Activated T-helper 2 cell treated with anti-CD3 and anti-CD28 coated beads, Interferon-gamma antibody, Interleukin-2, Interleukin-4, amounts not matched to agents 10 μg/mL and 5 μg/mL and 100 μg/mL, durations not matched to agents 14 hours and 24 hours and 36 hours (primary cell): ENCODE measurements at places on chromosomes 7 and 10. TPM values are rescaled to one million over a fixed set of nuclear protein-coding genes. Genes with fewer than 3 reads are reported as not detected.

DNA sequence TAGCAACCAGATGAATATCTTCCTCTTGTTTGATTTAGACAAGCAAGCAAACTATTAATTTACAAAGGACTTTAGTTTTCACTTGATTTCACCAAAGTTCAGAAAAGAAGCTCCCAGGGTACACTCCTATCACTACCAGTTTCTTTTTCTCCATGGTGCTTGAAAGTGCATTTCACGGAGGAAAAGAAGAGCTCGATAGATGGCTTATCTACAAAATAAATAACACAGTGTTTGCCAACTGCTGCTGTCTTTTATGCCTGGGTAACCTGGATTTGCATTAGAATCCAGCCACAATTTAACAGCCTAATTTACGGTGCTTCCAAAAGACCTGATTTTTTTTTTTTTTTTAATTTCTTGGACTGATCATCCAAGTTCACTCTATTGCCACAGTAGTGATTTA is 275.7 kb downstream of the GPR37 start:
- H3K36me3 ChIP-seq: no peaks in the 10 kb centered on the region
- H3K27me3 ChIP-seq: no peaks in the 10 kb centered on the region
- no peaks in the 10 kb centered on the region for H3K4me1 ChIP-seq
- no peak overlapping the region for H3K4me3 ChIP-seq

ANKRD1 gene
- not detected in 2 replicates for total RNA-seq

GRCh38 chr7:22628112-22628511 is 98.9 kb upstream of the IL6 start:
- H3K27me3 ChIP-seq: peaks cover 76% of the 10 kb centered on the region
- H3K4me1 ChIP-seq: peaks cover 2% of the 10 kb centered on the region
- no peaks in the 10 kb centered on the region for H3K36me3 ChIP-seq
- no peak overlapping the region for H3K27ac ChIP-seq

TMEM176A gene
- not detected in 2 replicates for total RNA-seq

PNLIPRP1 gene
- total RNA-seq: not detected in 2 replicates

GRCh38 chr7:151351967-151352366 is 10.4 kb downstream of the NUB1 start:
- DNase-seq: peak; percentile 59
- H3K36me3 ChIP-seq: peaks cover 63% of the 10 kb centered on the region
- H3K4me1 ChIP-seq: peaks cover 31% of the 10 kb centered on the region
- H3K27ac ChIP-seq: peak overlapping the region; percentile 90
- H3K27me3 ChIP-seq: no peaks in the 10 kb centered on the region
- H3K4me3 ChIP-seq: peak overlapping the region; percentile 54

GFRA1 gene
- not detected in 2 replicates for total RNA-seq

HIP1 gene
- 10.6 and 14.8 TPM in 2 replicates for total RNA-seq

GRCh38 chr7:141074162-141074991 is 513 bp downstream of the TMEM178B start:
- peak; percentile 17 for DNase-seq
- H3K27me3 ChIP-seq: peaks cover 42% of the 10 kb centered on the region
- no peaks in the 10 kb centered on the region for H3K36me3 ChIP-seq
- H3K27ac ChIP-seq: no peak overlapping the region

GRCh38 chr10:115514895-115515294 is 421.7 kb downstream of the ATRNL1 start:
- no peak overlapping the region for H3K4me3 ChIP-seq
- H3K27ac ChIP-seq: no peak overlapping the region
- no peaks in the 10 kb centered on the region for H3K4me1 ChIP-seq
- no peaks in the 10 kb centered on the region for H3K27me3 ChIP-seq
- DNase-seq: no peak

DNA sequence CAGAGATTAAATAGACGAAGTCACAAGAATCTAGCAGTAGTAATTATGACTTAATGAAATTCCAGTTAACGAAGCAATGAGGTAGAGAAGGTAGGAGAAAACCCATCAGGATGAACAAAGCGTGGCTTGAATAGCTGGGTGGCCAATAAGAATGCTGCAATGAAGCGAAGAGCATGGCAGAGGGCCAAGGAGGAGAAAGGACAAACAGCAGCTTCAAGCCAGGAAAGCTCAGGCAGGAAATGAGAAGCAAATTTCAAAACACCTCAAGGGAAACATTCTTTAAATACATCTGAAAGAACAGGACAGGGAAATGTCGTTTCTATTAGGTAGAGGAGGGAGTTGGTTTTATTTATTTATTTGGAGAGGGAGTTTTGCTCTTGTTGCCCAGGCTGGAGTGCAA is 122.5 kb downstream of the KIAA1217 start:
- no peaks in the 10 kb centered on the region for H3K36me3 ChIP-seq
- no peak overlapping the region for H3K27ac ChIP-seq
- H3K4me1 ChIP-seq: no peaks in the 10 kb centered on the region
- H3K4me3 ChIP-seq: no peak overlapping the region
- DNase-seq: no peak

DNA sequence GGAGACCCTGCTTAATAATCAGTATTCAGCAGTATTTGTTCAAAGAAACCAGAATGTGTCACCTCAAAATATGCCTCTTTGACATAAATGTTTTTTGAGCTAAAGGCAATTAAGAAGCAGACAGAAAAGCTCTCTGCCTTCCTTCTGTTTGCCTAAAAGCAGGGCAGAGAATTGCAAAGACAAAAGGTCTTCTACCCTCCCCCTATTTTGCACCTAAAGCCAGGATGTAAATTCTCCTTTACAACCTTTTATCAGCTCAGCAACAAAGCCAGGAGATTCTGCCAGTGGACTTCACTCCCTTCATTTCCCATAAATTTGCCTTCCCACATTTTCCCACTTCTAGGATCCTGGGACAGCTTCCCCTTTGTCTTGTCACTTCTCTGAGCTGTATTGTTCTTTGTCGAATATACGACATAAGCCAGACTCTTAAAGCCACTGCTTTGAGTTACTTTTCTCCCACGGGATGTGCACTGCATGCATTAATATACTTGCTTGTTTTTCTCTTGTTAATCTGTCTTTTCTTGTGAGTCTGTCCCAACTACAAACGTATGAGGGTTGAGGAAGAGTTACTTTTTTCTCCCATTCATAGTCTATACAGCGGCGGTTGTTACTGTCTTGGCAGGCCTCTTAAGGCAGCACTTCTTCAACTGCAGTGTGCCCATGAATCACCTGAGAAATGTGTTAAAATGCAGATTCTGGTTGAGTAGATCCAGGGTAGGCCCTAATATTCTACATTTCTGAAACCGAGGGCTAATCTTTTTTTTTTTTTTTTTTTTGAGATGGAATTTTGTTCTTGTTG is 48.2 kb downstream of the ST8SIA6 start:
- no peak overlapping the region for H3K4me3 ChIP-seq
- H3K27ac ChIP-seq: no peak overlapping the region
- no peaks in the 10 kb centered on the region for H3K36me3 ChIP-seq
- peaks cover 9% of the 10 kb centered on the region for H3K4me1 ChIP-seq
